Glutamatergic neuron (in vitro differentiated cells): ENCODE measurements at places on chromosomes 1 and 21. TPM values are rescaled to one million over a fixed set of nuclear protein-coding genes. Genes with fewer than 3 reads are reported as not detected.
A peak's percentile ranks its signal among the peaks of the same experiment; 100 is the strongest.

The SLC66A1 gene
- 41.1 TPM for total RNA-seq

The RAP1GAP gene
- 4.8 TPM for total RNA-seq

The OR6N1 gene
- not detected for total RNA-seq

The UBE2U gene
- total RNA-seq, result not detected

The HES4 gene
- total RNA-seq, result 218 TPM

The ACTA1 gene
- total RNA-seq, result 1.9 TPM

The ERVH48-1 gene
- total RNA-seq, result 0.59 TPM

The C1orf167 gene
- total RNA-seq, result not detected

The MEGF6 gene
- 64.7 TPM for total RNA-seq

DNA sequence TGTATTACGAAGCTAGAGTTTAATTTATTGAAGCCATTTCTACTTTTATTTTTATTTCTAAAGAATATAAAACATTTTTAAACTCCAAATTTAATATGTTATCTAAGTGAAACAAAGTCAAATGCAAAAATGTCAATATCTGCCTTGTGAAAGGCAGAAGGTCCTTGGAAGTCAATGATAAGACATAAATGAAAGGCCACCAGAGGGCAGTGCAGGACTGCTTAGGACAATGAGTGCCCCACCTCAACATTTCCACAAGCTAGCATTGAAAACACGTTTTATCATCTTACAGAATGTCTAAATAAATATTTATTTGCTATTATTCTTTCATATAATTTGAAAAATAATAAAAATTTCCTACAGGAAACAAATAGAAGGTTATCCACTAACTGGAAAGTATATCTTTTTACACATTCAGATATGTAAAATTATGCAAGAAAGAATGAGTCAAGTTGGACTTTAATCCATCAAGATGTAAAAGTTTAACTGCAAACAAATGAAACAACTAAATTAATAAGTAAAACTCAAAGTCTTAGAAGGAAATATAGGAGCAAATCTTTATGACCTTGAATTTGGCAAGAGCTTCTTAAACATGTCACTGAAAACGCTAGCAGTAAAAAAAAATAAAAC lies 140.1 kb upstream of the FMN2 start:
- H3K4me1 ChIP-seq, result no peaks in the 10 kb centered on the region
- H3K27me3 ChIP-seq, result no peaks in the 10 kb centered on the region
- H3K4me3 ChIP-seq, result no peak overlapping the region
- H3K27ac ChIP-seq, result no peak overlapping the region
- H3K36me3 ChIP-seq, result no peaks in the 10 kb centered on the region
- DNase-seq, result peak; percentile 71

DNA sequence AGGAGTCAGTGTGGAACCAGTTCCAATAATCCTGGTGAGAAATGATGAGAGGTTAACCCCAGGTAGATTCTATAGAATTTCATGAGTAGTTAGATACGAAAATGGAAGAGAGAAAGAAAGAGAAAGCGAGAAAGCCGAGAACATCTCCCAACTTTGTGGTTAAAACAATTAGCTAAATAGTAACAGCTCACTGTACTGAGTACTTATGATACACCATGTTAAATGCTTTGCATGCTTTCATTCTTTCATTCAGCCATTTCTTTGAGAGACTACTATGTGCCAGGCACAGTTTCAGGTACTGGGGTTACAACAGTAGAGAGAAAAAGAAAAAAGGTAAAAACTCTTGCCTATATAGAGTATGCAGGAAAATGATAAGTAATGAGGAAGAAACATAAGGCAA lies 109.7 kb upstream of the SYT6 start:
- no peak overlapping the region for H3K27ac ChIP-seq
- no peak for DNase-seq
- no peaks in the 10 kb centered on the region for H3K27me3 ChIP-seq
- H3K4me1 ChIP-seq, result no peaks in the 10 kb centered on the region
- H3K36me3 ChIP-seq, result no peaks in the 10 kb centered on the region

DNA sequence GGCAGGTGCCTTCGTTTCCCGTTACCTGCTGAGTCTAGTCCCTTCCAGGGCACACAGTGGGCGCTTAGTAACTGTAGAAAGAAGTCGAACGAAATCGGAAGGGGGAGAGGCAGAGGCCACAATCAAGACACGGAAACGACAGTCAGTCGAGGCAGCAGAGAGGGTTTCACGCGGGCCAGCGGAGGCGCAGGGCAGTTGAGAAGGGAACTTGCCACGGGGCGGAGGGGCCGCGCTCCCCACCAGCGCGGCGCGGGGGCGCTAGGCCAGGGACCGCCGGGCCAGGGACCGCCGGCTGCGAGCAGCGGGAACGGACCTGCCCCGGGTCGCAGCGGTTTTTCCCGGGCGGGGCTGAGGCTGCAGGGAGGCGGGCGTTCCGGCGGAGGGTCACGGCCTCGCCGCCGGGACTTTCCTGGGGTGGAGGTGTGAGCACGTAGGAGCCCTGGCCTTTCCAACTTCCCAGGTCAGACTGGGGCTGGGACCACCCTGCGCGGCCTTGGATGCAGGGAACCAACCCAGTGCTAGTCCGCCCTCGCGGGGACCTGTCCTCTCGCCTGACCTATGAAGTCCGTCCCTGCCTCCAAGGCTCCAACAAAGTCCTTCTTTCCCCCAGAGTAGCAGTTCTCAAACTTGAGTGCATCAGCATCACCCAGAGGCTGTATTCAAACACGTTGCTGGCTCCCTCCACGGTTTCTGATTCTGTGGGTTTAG lies 150.1 kb upstream of the FGGY start:
- H3K4me1 ChIP-seq, result peaks cover 19% of the 10 kb centered on the region
- H3K27ac ChIP-seq, result peak overlapping the region; percentile 56
- no peaks in the 10 kb centered on the region for H3K27me3 ChIP-seq

DNA sequence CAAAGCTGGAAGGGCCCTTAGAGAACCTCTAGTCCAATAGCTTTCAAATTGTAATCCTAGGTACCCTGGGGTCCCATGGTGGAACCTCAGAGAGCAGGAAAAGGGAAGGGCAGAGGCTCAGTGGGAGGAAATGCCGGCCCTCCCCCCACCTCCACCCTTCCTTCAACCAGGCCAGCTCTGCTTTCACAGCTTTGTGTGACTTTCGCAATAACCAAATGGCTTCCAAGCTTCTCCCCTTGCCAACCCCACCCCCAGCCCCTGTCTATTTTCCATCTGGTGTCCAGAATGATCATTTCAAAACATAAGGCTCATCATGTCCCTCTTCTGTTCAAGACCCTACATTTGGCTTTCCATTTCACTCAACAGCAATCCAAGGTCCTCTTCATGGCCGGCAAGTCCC lies 74.4 kb downstream of the CD58 start:
- H3K4me1 ChIP-seq, result no peaks in the 10 kb centered on the region
- no peak overlapping the region for H3K27ac ChIP-seq
- DNase-seq, result no peak
- H3K4me3 ChIP-seq, result no peak overlapping the region
- no peaks in the 10 kb centered on the region for H3K36me3 ChIP-seq

- no peaks in the 10 kb centered on the region for H3K36me3 ChIP-seq
- no peak overlapping the region for H3K4me3 ChIP-seq
- DNase-seq, result no peak
- no peaks in the 10 kb centered on the region for H3K27me3 ChIP-seq
- no peaks in the 10 kb centered on the region for H3K4me1 ChIP-seq
- no peak overlapping the region for H3K27ac ChIP-seq
These were observed 10.5 kb upstream of the RNPC3 start for GRCh38 chr1:103514920-103515503.

DNA sequence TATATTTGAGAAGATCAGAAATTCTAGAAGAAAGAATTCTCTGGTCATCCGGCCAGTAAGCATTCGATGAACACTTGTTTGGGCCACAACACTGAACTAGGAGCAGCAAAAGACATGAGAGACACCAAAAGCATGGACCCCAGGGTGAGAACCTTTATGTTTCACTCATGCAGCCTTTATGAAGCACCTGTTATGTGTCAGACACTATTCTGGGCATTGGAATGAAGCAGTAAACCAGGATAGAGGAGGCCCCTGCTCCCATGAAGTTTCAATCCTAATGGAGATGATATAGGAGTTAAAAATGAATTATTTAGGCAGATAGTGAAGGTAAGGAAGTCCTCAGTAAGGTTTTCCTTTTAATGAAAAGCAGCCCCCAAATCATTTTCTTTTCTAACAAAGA lies 43.6 kb downstream of the OLFML3 start:
- H3K36me3 ChIP-seq, result peaks cover 7% of the 10 kb centered on the region
- no peak for DNase-seq
- no peak overlapping the region for H3K4me3 ChIP-seq

DNA sequence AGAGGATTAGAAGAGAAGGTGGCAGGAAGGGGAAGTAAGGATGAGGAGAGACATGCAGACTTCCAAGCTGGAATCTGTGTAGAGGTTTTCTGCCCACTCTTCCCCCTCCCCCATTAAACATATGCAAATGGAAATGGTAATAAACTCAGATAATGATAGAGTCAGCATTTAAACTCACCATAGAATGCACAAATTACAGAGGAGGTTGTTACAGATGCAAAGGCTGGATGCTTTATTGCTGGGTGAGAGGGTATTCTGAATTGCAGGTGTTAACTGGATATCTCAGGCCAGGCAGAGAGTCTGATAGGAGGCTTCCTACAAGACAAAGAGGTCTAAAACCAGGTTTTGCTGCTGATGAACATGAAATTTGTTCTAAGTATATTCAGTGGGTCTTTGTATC lies 372.5 kb downstream of the SEC16B start:
- H3K4me1 ChIP-seq, result no peaks in the 10 kb centered on the region
- no peak overlapping the region for H3K27ac ChIP-seq
- no peaks in the 10 kb centered on the region for H3K36me3 ChIP-seq
- H3K4me3 ChIP-seq, result no peak overlapping the region
- no peaks in the 10 kb centered on the region for H3K27me3 ChIP-seq
- no peak for DNase-seq

GRCh38 chr1:32239790-32240139 lies 7.3 kb upstream of the FAM167B start:
- H3K4me3 ChIP-seq, result peak overlapping the region; percentile 90
- no peaks in the 10 kb centered on the region for H3K36me3 ChIP-seq
- DNase-seq, result peak; percentile 53
- peaks cover 12% of the 10 kb centered on the region for H3K4me1 ChIP-seq

GRCh38 chr1:34597877-34598514 lies 156.9 kb upstream of the GJB5 start:
- H3K36me3 ChIP-seq, result no peaks in the 10 kb centered on the region
- DNase-seq, result peak; percentile 90
- H3K4me1 ChIP-seq, result no peaks in the 10 kb centered on the region
- H3K27me3 ChIP-seq, result peaks cover 6% of the 10 kb centered on the region

DNA sequence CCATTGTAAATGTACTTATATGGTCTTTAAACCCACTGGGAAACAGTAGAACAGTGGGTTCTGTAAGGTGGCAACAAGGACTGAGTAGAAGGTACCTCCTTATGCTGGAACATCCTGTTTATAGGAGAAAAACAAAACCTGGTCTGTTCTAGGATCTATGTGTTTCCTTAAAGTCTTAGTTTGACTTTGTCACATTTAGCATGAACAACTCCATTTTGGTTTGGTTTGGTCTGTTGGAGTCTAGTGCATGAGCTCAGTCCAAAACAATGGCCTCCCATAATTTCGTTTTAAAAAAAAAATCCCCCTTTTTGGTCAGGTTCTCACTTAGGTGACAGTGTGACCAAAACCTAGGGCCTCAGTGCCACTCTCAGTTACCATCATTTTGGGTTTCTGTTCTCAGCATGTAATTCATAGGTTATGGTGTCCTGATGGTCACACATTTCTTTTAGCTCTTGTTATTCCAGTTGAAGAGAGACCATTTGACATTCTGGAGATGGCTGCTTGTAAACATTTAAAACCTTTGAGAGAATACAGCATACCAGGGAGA lies 66.4 kb upstream of the IL12RB2 start:
- no peak for DNase-seq
- no peaks in the 10 kb centered on the region for H3K36me3 ChIP-seq
- H3K27ac ChIP-seq, result no peak overlapping the region

GRCh38 chr1:37274938-37275631 lies 199.3 kb upstream of the ZC3H12A start:
- H3K27ac ChIP-seq, result peak overlapping the region; percentile 28
- no peak overlapping the region for H3K4me3 ChIP-seq
- H3K27me3 ChIP-seq, result peaks cover 4% of the 10 kb centered on the region
- H3K36me3 ChIP-seq, result peaks cover 12% of the 10 kb centered on the region
- peak; percentile 44 for DNase-seq
